ENCODE measurements at places on chromosomes 2 and 18. TPM values are rescaled to one million over a fixed set of nuclear protein-coding genes. Genes with fewer than 3 reads are reported as not detected.

DNA sequence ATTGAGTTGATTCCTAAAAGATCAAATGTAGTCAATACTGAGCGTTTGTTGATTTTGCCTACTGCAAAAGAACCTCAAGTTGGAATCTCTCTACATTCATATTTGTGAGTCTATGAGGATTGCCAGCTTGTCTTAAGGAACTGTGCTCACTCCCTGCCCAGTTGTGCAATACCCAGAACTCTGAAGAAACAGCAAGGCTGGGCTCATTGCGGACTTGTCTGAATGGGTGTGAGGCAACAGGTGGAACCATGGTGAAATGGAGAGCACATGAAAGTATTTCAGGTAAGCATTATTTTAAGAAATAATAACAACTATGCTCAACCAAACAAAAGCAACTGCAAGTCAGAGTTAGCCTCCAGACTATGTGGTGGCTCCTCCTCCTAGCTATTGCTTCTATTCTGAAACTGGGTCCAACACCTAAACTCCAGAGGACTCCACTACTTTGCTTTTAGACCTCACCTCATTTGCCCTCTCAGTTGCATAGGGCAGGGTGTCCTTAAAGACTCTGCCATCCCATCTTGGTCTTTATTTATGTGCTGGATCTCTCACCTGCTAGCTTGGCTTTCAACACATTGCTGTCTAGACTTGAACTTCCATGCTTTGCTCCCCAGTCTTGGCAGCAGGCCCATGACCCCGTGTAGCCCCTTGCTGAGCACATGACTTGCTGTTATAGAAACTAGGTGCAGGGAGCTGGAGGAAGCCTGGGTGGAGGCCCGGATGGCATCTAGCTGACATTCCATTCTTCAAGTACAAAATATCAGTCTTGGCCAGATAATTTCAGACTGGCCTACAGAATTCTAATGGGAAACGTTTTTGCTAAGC, 94.8 kb upstream of the ARL5A start:
- peak; percentile 47 for DNase-seq

GRCh38 chr2:7201851-7202250, 284.6 kb downstream of the RNF144A start:
- DNase-seq: no peak

DNA sequence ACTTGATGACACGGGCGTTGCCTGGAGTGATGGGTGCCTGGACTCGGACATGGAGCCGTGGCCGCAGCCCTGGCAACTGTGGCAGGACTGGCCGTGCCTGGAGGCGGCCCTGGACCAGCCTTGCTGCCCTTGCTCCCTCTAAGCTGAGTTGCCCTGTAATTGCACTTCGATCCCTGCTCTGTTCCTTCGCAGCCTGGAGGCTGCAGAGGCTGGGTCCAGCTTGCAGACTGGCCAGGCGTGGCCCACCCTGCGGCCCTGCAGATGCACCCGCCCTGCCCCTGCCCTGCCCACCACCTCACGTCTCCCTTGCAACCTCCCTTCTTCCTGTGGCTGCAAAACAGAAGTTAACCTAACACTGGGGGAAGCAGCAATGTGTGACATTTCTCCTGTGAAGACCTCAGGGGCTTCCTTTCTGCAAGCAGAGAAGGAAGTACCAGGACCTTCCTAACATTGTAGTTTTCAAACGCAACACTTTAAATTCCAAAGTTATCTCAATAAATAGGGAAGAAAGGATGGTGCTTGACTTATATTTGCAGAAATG, 174.6 kb upstream of the TPO start:
- no peak for DNase-seq

- DNase-seq: no peak
Observed at GRCh38 chr2:211671977-211672376, 866.6 kb downstream of the ERBB4 start.

- no peak for DNase-seq
Observed at GRCh38 chr2:237171881-237172280, 86.2 kb downstream of the COPS8 start.

DNA sequence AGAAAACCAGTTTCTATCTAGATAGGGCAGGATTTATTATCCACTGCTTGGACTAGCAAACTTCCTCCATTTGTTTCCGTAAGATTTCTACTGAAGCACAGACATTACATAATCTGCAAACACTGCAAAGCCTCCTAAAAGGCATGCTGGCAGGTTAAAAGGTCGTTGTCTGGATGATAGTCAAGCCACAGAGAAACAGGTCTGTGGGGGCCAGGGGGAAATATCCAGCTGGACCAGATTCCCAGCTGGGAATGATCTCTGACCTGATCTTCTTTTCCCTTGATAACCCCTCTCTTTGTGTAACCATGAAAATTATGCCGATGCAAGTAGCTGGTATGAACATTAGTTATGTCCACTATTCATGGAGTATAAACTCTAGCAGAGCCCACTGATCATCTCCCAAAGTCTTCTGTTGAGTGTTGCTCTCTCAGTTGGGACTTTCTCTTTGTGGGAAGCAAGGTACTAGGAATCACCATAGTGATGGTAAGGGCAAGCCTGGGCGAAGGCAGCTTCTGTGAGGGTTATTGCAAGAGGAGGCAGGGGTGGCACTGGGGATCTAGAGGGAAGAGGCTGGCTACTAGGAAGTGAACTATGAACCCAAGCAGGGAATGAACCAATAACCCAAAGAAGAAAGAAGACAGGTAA, 61.3 kb downstream of the GDF7 start:
- no peak for DNase-seq

Gene FAM228A
- total RNA-seq: 3.6 TPM

Gene ATP6V1B1
- 7.1 TPM for total RNA-seq

Gene CXXC1
- 66.4 TPM for total RNA-seq
